Activated CD8-positive, alpha-beta T cell treated with anti-CD3 and anti-CD28 coated beads, Interleukin-2, amount 10 ng/mL, durations not matched to agents 7 days and 5 days (primary cell): ENCODE measurements at places on chromosomes 4 and X.

DNA sequence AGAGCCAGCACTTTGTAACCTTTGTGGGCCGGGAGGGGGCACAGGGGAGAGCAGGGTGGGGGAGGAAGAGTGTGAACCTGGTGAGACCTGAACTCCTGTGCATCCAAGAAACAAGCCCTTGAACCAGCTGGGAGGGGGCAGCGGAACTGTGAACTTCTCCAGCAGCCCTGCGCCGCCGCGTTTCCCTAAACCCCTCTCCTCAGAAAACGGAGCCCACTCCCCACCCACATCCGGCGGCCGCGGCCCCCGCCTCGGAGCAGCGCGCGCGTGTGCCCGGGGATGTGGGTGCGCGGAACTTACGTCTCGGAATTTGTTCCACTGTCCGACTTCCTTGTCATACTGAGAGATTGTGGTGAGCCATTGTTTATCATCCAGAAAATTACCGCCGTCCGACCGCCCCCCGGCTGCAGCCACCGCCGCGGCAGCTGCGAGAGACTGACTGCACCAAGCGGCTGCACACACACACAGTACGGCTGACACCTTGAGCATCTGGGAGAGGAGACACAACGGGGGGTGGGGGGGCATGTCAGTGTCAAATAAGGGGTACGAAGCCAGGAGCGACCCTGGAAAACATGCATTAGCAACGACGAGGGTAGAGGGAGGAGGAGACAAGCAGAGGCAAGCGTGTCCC, 494 bp downstream of the SPOCK3 start:
- peak overlapping the region; percentile 56 for H3K4me3 ChIP-seq
- DNase-seq: no peak
- peaks cover 7% of the 10 kb centered on the region for H3K4me1 ChIP-seq
- no peaks in the 10 kb centered on the region for H3K36me3 ChIP-seq
- peaks cover 19% of the 10 kb centered on the region for H3K27me3 ChIP-seq

GRCh38 chr4:37892641-37893040, 1.8 kb downstream of the TBC1D1 start:
- peaks cover 32% of the 10 kb centered on the region for H3K36me3 ChIP-seq
- H3K4me3 ChIP-seq: peak overlapping the region; percentile 95
- peak; percentile 60 for DNase-seq
- H3K27me3 ChIP-seq: no peaks in the 10 kb centered on the region

GRCh38 chr4:177444911-177445736, 2.9 kb upstream of the AGA start:
- no peaks in the 10 kb centered on the region for H3K27me3 ChIP-seq
- no peak for DNase-seq
- H3K4me3 ChIP-seq: no peak overlapping the region
- no peak overlapping the region for H3K27ac ChIP-seq
- peaks cover 5% of the 10 kb centered on the region for H3K36me3 ChIP-seq

DNA sequence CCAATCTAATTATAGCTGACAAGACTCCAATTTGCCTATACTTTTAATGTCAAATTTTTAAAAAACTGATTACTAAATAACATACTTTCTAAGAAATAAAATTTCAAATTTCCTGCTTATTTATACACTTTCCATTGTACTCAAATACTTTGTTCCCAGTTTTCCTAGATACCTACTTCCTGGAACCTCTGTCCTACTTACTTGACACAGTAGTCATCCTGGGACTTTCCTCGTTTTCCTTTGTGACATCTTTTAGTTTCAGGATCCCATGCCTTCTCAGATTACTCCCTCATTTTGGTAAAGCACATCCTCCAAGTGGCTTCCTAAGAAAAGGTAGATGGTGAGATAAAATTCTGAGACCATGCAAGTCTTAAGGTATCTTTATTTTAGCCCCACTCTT, 13.3 kb upstream of the FAM184B start:
- peaks cover 47% of the 10 kb centered on the region for H3K36me3 ChIP-seq
- H3K27ac ChIP-seq: no peak overlapping the region
- H3K27me3 ChIP-seq: no peaks in the 10 kb centered on the region
- H3K4me1 ChIP-seq: peaks cover 2% of the 10 kb centered on the region
- H3K4me3 ChIP-seq: no peak overlapping the region

DNA sequence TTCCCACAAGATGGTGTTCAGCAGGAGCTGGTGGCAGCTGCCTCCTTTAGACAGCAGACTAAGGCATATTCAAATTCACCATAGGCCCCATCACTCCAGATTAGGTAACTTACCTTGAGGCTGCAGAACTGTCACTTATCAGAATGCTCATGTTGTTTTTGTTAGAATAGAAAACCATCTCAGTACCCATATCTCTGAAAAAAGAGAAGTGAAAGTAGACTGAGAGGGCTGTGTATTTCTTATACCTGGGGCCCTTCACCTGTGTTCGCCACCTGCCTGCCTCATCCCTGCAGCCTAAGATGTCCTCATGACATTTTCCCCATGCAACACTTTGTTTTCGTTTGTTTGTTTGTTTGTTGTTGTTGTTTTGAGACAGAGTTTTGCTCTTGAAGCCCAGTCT, 32.9 kb upstream of the SPRY1 start:
- H3K27ac ChIP-seq: no peak overlapping the region
- no peaks in the 10 kb centered on the region for H3K36me3 ChIP-seq
- peaks cover 4% of the 10 kb centered on the region for H3K4me1 ChIP-seq
- H3K27me3 ChIP-seq: peaks cover 3% of the 10 kb centered on the region
- DNase-seq: no peak

GRCh38 chr4:40750461-40751258, 905 bp downstream of the NSUN7 start:
- no peaks in the 10 kb centered on the region for H3K36me3 ChIP-seq
- no peak overlapping the region for H3K27ac ChIP-seq
- peaks cover 39% of the 10 kb centered on the region for H3K27me3 ChIP-seq

GRCh38 chr4:9904976-9905587, 116.2 kb downstream of the SLC2A9 start:
- peaks cover 3% of the 10 kb centered on the region for H3K27me3 ChIP-seq
- H3K27ac ChIP-seq: no peak overlapping the region
- H3K4me1 ChIP-seq: peaks cover 6% of the 10 kb centered on the region
- no peak for DNase-seq

DNA sequence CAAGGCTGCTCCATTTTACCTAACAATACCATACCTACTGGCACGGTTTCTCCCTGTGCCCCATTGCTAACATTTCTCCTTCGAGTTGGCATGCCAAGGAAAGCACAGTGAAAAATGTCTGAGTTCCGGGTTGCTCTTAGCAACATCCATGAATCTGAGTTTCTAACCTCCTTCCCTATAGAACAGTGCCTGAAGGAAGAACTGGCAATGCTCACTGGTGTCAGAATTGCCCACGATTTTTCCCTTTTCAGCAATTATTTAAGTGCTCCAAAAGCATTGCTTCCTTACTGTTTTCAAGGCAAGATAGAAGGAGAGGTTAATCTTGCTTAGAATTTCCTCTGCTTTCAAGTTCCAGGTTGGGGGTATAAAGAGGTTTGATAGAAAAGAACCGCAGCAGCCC, 75.1 kb downstream of the SORBS2 start:
- H3K36me3 ChIP-seq: no peaks in the 10 kb centered on the region
- H3K4me3 ChIP-seq: no peak overlapping the region
- no peaks in the 10 kb centered on the region for H3K4me1 ChIP-seq
- no peak overlapping the region for H3K27ac ChIP-seq
- H3K27me3 ChIP-seq: no peaks in the 10 kb centered on the region

DNA sequence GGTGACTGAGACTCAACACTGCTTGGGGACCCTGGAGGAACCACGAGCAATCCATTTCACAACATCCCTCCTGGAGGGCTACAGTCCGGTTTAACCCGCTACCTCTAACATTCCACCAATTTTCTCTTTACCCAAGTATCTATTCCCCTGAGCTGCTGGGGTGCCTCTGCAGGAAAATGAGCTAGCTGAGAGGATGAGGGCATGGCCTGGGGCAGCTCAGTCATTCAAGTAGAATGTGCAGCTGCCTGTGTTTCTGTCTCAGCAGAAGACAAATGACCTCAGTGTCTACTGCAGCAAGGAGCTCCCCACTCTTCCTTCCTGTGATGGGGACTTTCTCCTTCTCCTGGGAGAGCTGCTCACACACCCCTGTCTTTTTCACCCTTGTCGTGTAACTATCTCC, 120.8 kb downstream of the ZNF518B start:
- no peaks in the 10 kb centered on the region for H3K4me1 ChIP-seq
- DNase-seq: no peak
- H3K4me3 ChIP-seq: no peak overlapping the region
- H3K36me3 ChIP-seq: no peaks in the 10 kb centered on the region
- H3K27me3 ChIP-seq: peaks cover 16% of the 10 kb centered on the region

GRCh38 chr4:125639182-125639621, 324.4 kb downstream of the FAT4 start:
- no peak overlapping the region for H3K27ac ChIP-seq
- no peak for DNase-seq
- H3K4me1 ChIP-seq: no peaks in the 10 kb centered on the region

DNA sequence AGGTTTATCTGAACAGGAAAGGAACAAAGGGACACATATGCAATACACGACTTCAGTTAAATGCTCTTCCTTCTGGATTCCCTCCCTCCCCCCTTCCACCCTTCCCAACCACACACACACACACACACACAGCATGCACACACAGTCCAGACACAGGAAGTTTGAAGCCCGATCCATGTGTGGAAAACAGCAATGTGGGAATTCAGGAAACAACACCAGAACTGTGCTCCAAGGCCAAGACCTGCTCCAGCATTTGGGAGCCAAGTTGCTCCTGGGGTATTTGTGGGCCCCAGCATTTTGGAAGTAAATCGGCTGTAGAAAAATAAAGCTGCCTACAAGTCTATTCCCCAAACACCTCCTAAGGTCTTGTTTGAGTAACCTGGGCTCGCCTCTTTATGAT, 5.6 kb upstream of the AMOT start:
- no peak overlapping the region for H3K27ac ChIP-seq
- no peaks in the 10 kb centered on the region for H3K27me3 ChIP-seq
- H3K4me1 ChIP-seq: peaks cover 14% of the 10 kb centered on the region
- no peaks in the 10 kb centered on the region for H3K36me3 ChIP-seq
- DNase-seq: no peak

GRCh38 chr4:41199788-41200187, 14.6 kb downstream of the APBB2 start:
- no peak overlapping the region for H3K27ac ChIP-seq
- DNase-seq: no peak
- peaks cover 14% of the 10 kb centered on the region for H3K27me3 ChIP-seq
- H3K4me1 ChIP-seq: no peaks in the 10 kb centered on the region

GRCh38 chr4:142719854-142720541, 126.1 kb downstream of the INPP4B start:
- no peaks in the 10 kb centered on the region for H3K27me3 ChIP-seq
- peaks cover 3% of the 10 kb centered on the region for H3K36me3 ChIP-seq
- no peak overlapping the region for H3K4me3 ChIP-seq

GRCh38 chr4:119337010-119337409, 15.1 kb upstream of the FABP2 start:
- no peak overlapping the region for H3K27ac ChIP-seq
- DNase-seq: no peak
- no peaks in the 10 kb centered on the region for H3K36me3 ChIP-seq
